ENCODE measurements at places on chromosomes 3 and 15. TPM values are rescaled to one million over a fixed set of nuclear protein-coding genes. Genes with fewer than 3 reads are reported as not detected.

- DNase-seq, result no peak
Measured at GRCh38 chr3:100999160-100999559, 5.9 kb upstream of the ABI3BP start.

- DNase-seq, result no peak
Measured at GRCh38 chr3:12816521-12817342, 20.3 kb downstream of the CAND2 start.

Gene BFSP2
- total RNA-seq, result not detected

DNA sequence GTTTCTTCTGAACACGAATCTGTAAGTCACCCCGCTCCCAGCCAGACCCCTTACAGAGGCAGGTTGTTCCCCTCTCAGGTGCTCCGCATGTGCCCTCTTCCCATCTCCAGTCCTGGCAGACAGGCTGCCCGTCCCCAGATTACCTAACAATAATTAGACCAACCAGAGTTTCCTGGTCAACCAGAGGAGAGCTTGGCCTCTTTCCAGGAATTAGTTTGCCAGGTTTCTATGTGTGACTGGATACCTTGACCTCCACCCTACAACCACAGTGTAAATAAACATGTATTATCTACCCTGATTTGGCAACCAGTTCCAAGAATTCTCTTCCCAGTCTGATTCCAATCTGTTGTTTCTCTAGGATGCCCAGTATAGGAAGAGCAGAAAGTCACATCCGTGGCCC, 178.0 kb upstream of the UMPS start:
- no peak for DNase-seq

Gene GUCA1C
- not detected for total RNA-seq

DNA sequence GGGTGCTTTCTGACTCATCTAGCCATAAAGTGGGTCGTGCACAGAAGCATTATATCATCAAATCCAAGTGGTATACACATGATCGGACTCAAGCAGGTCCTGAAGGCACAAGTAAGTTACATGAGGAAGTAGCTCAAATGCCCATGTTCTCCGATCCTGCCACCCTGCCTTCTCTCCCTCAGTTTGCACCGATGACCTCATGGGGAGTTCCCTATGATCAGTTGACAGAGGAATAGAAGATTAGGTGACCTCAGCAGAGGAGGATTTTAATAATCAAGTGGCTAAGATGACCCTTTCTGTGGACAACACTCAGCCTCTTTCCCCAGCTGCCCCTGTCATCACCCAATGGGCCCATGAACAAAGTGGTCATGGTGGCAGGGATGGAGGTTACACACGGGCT, 149.5 kb downstream of the TBC1D5 start:
- DNase-seq, result no peak

Gene RAB7A
- 109 TPM for total RNA-seq

GRCh38 chr3:67522081-67522480, 132.3 kb downstream of the SUCLG2 start:
- DNase-seq, result no peak
